ENCODE measurements at places on chromosomes 1 and 21.

- no peak for DNase-seq
These were observed 74.0 kb upstream of the DEPDC1 start for GRCh38 chr1:68570871-68571270.

GRCh38 chr1:155121249-155121648, 6.4 kb upstream of the EFNA1 start:
- no peak for DNase-seq

DNA sequence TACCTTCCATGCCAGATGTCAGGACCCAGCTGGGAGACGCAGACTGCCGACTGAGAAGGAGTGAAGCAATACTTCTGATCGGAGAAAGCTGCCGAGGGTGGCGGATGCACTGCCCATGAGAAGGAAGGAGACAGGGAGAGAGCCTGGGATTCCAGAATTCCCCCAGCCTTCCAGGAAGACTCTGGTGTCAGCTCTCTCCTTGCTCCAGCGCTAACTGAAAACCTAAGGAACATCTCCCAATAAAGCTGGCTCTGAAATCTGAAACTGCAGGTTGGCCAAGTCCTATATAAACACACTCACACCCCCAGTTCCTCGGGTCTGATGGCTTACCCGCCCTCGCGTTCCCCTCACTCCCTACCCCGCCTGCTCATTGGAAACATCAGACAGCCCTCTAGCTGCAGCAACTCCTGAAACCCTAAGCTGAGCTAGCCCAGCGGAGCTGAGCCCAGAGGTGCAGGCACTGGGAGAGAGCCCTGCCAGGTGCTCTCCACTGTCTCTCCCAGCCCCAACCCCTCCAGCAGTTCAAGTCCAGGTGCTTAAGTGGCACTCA, 52.3 kb downstream of the PLEKHA6 start:
- DNase-seq = no peak

DNA sequence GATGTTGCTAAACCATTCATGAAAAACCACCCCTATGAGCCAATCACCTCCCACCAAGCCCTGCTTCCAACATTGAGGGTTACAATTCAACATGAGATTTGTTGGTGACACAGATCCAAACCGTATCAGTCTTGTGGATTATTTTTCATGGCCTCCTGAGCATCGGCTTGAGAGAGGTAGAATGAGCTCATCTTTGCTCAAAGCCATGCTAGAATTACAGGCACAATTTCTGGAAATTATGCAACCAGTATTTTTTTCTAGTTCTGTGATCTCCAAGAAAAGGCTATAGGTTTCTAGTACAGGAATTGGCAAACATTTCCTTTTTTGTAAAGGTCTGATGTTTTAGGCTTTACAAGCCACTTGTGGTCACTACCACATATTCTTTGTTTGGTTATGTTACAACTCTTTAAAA, 219.4 kb downstream of the DUSP10 start:
- no peak for DNase-seq

DNA sequence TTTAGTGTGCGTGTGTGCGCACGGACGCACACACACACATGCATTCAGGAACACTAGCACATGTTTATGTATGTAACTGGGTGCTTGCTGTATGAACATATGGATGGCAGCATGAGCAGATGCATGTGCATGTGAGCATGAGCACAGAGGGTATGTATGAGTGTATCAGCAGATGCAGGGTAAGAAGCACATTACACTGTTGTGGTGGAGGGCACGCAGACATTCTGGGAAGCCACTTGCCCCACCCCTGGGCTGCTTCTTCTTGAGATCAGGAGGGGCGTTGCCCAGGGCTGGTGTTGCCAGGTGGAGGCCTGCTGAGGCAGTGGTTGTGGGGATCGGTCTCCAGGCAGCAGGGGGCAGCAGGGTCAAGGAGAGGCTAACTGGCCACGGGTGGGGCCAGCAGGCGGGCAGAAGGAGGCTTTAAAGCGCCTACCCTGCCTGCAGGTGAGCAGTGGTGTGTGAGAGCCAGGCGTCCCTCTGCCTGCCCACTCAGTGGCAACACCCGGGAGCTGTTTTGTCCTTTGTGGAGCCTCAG, 3.9 kb upstream of the P3R3URF start:
- peak; percentile 76 for DNase-seq

- DNase-seq = no peak
These were observed 26.6 kb downstream of the SCYL3 start for GRCh38 chr1:169867012-169867675.

- DNase-seq = no peak
These were observed 44.9 kb downstream of the FOXJ3 start for GRCh38 chr1:42290130-42290529.

Measured in NCI-H748 treated with DMSO at 0.1 percent for 48 hours (cell line).